ENCODE measurements at places on chromosomes 5 and 9.

- DNase-seq: no peak
- no peak overlapping the region for H3K4me3 ChIP-seq
- H3K27ac ChIP-seq: no peak overlapping the region
- H3K4me1 ChIP-seq: no peaks in the 10 kb centered on the region
- H3K36me3 ChIP-seq: no peaks in the 10 kb centered on the region
- no peaks in the 10 kb centered on the region for H3K27me3 ChIP-seq
Measured at GRCh38 chr9:2354216-2354615, 267.4 kb upstream of the VLDLR start.

- no peak overlapping the region for H3K27ac ChIP-seq
- H3K4me3 ChIP-seq: no peak overlapping the region
- H3K27me3 ChIP-seq: peaks cover 7% of the 10 kb centered on the region
- DNase-seq: no peak
- no peaks in the 10 kb centered on the region for H3K36me3 ChIP-seq
Measured at GRCh38 chr5:81397176-81397575, 3.2 kb upstream of the ACOT12 start.

- no peaks in the 10 kb centered on the region for H3K27me3 ChIP-seq
- H3K4me1 ChIP-seq: no peaks in the 10 kb centered on the region
- H3K27ac ChIP-seq: no peak overlapping the region
- no peak overlapping the region for H3K4me3 ChIP-seq
Measured at GRCh38 chr5:15521381-15522186, 21.6 kb downstream of the FBXL7 start.

GRCh38 chr5:17395106-17395880 lies 102.7 kb upstream of the TAF11L2 start:
- no peak for DNase-seq
- no peaks in the 10 kb centered on the region for H3K27me3 ChIP-seq
- H3K27ac ChIP-seq: no peak overlapping the region
- peaks cover 16% of the 10 kb centered on the region for H3K4me1 ChIP-seq
- no peaks in the 10 kb centered on the region for H3K36me3 ChIP-seq
- H3K4me3 ChIP-seq: no peak overlapping the region

DNA sequence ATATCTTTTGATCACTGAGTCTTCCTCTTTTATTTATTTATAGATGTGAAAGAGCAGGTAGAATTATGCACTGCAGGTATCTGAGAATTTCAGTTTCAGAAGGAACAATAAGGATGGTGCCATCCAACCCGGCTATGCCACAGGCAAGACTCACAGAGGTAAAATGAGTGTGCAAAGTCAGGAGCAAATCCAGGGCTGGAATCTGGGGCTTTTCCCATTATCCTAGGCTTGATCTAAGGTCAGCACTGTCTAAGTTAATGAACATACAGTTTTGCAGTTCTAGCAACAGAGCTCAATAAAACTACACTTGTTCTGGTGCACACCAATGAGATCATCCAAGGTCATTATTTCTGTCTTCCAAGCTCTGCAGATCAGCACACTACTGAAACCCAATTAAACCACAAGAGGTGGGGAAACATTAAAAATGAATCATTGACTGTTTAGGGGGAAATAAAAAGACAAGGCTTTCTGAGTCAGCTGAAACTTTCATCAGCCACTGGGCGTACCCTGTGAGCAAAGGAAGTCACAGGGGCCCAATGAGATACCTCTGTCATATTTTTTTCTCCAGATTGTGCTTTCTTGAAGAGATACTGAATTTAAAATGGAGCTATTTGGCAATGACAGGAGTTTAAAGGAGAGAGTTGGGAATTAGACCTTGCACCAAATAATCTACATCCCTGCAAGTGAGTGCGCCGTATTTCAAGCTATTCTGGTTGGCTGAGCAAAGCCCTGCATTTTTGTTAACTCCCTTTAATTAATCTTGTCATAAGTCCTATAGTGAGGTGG lies 662.2 kb upstream of the ZNF608 start:
- no peaks in the 10 kb centered on the region for H3K27me3 ChIP-seq
- H3K27ac ChIP-seq: no peak overlapping the region
- DNase-seq: no peak
- no peaks in the 10 kb centered on the region for H3K36me3 ChIP-seq

DNA sequence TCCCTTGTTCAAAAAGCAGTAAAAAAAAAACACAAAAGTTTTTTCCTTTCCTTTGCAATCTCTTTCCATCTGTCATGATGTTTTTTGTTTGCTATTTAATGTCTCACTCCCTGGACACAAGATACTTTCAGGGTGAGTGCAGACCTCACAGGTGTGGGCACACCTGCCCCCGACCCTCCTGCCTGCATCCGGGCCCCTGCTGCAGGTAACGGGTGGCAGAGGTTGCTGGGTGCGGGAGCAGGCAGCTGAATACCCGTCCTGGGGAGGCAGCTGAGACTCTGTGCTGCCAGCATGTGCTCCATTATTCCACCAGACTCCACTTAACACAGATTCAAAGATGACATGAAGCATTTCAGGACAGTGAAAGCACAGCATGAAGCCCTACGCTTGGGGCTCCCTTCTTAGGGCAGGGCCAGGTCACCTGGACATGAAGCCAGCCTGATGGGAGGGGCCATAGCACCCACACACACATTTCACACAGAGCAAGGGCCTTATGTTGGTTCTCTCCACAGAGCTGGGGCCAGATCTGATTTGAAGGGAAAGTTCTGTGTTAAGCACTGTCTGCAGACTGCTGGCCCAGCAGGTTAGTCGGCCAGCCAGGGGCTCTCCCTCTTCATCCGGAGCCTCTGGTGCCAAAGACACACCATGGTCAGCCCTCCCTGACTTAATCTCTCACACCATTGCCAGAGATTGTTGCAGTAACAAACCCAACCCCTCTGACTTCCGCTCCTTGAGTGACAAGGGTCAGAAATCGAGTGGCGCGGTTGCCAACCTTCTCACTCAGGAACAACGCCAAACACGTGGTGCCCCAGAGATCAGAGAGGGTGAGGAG lies 13.0 kb downstream of the NEK6 start:
- H3K4me3 ChIP-seq: no peak overlapping the region
- H3K27me3 ChIP-seq: no peaks in the 10 kb centered on the region
- peaks cover 2% of the 10 kb centered on the region for H3K4me1 ChIP-seq
- DNase-seq: no peak
- H3K27ac ChIP-seq: no peak overlapping the region

DNA sequence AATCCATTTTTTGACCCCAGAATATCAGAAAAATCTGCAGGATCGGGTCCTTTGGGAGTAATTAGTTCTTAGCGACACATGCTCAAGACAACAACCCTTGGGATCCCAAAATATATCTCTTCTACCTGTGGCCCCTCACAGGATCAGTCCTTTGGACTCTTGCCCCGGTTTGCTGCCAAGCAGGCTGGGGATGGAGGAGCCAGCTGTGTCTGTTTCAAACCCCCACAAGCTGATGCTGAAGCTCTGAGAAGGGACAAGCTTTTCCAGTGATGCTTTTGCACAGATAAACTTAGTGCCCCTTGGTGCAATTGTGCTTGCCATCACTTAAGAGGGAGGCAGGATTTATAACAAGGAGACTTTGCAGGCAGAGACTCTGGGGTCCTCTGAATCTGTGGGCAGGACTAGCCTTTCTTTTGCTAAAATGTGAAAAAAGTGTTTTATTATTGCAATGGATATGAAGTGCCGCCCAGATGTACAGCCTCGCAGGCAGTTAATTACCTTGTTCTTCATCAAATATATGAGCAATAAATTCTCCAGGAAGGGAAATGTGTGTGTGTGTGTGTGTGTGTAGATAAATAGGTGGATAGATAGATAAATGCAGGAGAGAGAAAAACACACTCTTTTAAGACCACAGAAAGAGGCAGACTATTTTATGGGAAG lies 9.6 kb upstream of the LHX2 start:
- H3K4me3 ChIP-seq: no peak overlapping the region
- DNase-seq: no peak
- H3K27me3 ChIP-seq: peaks cover 92% of the 10 kb centered on the region
- H3K4me1 ChIP-seq: peaks cover 5% of the 10 kb centered on the region

GRCh38 chr9:93686127-93686879 lies 109.9 kb downstream of the PHF2 start:
- no peaks in the 10 kb centered on the region for H3K4me1 ChIP-seq
- DNase-seq: no peak
- H3K4me3 ChIP-seq: no peak overlapping the region

All from H1 (cell line).